ENCODE measurements at places on chromosomes 1 and 21.
A peak's percentile ranks its signal among the peaks of the same experiment; 100 is the strongest.

- DNase-seq: no peak
These were observed 3.9 kb downstream of the LAMB3 start for GRCh38 chr1:209648346-209648745.

GRCh38 chr1:65214340-65215027 is 66.5 kb downstream of the AK4 start:
- DNase-seq: no peak

- DNase-seq: no peak
These were observed 796.3 kb downstream of the LRRIQ3 start for GRCh38 chr1:73401666-73402065.

GRCh38 chr1:225595452-225595851 is 57.5 kb downstream of the ENAH start:
- DNase-seq: no peak

- no peak for DNase-seq
These were observed 2.5 kb downstream of the KRTAP10-4 start for GRCh38 chr21:44576025-44576420.

DNA sequence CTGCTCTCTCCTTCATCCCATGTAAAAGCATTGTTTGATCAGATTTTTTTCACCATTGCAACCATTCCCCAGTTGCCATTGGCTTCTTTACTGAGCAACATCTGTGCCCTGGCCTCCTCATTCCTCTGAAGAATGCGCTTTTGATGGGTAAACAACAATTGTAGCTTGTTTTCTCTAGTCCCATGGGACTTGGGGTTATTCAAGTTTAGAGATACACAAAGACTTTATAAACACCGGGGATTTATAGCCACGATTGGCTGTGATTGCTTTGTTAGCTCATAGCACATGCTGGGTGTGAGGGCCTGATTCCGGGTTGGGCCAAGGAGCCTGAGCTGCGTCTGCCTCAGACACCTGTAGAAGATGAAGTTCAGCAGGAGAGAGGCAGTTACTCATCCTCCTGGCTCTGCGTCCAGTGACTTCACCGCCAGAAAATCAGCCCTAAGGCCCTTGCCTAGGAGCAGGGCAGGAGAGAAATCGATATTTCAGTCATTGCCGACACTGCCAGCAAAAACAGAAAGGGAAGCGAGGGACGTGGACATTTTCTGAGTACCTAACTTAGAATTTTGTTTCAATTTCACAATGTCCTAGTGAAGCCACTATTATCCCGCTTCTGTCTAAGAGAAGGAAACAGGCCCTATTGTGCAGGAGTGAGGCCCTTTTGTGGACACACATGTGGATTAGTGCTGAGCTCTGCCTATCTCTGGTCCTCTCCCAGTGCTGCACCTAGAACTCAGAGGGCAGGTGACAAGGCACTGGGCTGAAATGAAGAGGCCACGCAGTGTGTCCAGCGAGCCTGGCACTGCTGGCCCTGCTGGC is 159.8 kb upstream of the USP24 start:
- no peak for DNase-seq

GRCh38 chr1:85495556-85495955 is 30.6 kb upstream of the DDAH1 start:
- no peak for DNase-seq

GRCh38 chr1:186967656-186968394 is 139.1 kb downstream of the PLA2G4A start:
- no peak for DNase-seq

GRCh38 chr1:35173909-35174540 is 18.9 kb downstream of the SFPQ start:
- no peak for DNase-seq

- no peak for DNase-seq
These were observed 135.1 kb upstream of the MAGI3 start for GRCh38 chr1:113255038-113255719.

- DNase-seq: no peak
These were observed 16.8 kb upstream of the POGZ start for GRCh38 chr1:151476083-151476482.

- no peak for DNase-seq
These were observed 4.7 kb downstream of the MAP1LC3C start for GRCh38 chr1:241994171-241994570.

DNA sequence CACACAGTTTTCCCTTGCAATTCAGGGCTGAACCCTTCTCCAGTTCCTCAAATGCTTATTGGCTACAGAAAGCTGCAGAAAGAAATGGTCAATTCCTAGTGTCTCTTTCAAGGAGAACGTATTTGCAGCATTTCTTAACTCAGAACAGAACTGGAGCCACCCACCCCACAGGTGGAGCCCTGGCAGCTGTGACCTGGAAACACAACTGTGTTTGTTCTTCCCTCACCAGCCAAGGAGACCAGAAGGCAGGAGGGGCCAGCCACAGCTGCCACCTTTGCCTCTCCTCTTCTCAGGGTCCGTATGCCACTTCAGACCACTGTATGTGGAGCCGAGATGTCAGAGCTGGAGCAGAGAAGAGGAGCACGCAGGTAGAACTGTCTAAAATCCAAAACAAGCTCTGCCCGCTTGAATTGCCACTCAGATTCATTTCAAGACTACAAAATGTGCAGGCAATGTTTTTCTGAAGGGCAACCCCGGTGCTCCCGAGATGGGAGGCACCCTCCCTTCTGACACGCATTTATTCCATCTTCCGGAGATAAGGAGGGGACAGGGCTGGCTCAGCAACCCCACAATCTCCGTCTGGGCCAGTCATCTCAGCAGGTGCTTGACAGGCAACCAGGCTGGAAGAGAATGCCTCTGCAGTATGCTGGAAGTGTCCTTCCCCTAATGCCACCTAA is 16.7 kb downstream of the CD247 start:
- no peak for DNase-seq

DNA sequence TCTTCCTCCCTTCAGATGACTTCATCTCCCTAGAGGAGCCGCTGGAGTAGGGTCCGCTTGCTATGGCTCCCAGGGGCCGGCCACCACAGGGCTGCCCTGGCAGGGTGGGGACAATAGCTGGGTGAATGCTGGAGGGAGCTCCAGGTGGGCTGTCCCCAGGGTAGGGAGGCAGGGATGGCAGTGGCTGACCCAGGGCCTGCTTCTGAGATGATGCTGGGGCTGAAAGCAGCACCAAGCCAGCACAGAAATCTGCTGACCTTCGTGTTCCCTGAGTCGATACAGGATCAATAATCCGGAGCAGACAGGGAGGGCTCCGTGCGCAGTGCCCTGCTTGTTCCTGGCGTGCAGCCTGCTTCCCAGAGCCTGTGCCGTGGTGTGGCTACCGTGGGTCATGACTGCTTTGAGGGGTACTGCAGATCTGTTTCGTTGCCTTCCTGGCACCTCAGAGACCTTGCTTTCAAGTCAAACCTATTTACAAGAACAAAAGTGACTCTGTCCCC is 34.0 kb downstream of the TFF3 start:
- DNase-seq: no peak

- DNase-seq: no peak
These were observed 152.7 kb downstream of the CASZ1 start for GRCh38 chr1:10643607-10644306.

GRCh38 chr1:50023292-50024159 is at the start of gene AGBL4:
AGBL4 (minus strand) TSS chr1:50023954.
- no peak for DNase-seq

- no peak for DNase-seq
These were observed 5.1 kb downstream of the NT5C1A start for GRCh38 chr1:39666772-39667171.

DNA sequence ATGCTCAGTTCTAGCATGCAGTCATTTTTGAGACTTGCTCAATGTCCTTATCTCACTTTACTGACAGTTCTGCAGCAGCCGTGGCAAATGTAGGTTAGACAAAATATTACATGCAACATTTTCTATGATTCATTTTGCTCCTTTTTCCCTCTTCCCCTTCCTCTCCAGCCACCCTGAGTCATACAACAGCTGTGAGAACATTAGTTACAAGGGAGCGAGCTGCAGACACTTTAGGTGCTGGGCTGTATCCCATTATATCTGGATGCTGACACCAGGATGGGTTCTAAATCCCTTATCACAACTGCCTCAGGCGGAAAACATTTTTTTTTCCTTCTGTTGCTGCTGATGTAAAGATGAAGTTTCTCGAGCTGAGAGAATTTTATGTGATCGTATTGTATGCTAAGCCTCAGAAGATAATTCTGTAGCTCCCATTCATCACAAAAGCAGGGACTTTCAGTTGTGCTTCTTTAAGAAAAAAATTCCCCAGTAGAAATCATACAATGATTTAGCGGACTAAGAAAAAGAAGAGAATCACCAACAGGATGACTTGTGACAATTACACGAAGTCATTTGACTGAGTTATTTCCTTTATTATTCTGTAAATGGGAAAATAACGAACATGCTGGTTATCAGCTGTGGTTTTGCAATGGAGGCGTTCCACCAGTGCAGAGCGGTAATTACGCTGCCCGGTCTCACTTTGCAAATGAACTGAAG is 345.0 kb downstream of the DISC1 start:
- DNase-seq: no peak

- no peak for DNase-seq
These were observed 242.4 kb upstream of the RAB4A start for GRCh38 chr1:229028544-229028943.

DNA sequence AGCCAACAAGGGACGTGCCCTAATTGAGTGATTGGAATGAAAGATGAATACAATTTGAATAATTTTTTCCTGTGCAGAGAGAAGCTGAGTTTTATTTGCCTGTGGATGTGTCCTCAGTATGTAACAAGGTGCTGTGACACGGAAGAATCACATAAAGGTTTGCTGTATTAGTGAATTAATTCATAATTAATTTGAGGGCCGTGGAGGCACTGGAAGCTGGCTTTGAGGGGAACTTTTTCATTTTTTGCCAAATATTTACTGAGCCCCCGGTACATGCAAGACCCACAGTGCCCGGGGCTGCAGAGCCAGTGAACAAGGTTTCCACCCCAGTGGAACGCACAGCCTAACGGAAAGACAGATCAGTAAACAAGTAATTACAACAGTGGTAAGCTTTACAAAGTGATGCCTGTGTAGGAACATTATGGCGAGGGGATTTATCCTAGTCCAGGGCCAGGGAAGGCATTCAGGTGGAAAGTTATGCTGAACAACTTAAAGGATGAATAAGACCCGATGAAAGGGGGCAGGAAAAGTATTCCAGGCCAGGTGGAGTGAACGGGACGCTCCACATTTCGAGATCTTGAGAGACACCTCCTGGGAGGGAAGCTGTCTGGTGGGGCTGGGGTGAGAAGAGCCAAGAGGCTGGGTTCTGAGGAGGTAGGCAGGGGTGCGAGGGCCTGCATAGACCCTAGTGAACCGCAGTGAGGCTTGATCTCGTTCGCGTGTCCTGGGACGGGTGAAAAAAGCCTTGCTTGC is 773 bp upstream of the RCC2 start:
- no peak for DNase-seq

DNA sequence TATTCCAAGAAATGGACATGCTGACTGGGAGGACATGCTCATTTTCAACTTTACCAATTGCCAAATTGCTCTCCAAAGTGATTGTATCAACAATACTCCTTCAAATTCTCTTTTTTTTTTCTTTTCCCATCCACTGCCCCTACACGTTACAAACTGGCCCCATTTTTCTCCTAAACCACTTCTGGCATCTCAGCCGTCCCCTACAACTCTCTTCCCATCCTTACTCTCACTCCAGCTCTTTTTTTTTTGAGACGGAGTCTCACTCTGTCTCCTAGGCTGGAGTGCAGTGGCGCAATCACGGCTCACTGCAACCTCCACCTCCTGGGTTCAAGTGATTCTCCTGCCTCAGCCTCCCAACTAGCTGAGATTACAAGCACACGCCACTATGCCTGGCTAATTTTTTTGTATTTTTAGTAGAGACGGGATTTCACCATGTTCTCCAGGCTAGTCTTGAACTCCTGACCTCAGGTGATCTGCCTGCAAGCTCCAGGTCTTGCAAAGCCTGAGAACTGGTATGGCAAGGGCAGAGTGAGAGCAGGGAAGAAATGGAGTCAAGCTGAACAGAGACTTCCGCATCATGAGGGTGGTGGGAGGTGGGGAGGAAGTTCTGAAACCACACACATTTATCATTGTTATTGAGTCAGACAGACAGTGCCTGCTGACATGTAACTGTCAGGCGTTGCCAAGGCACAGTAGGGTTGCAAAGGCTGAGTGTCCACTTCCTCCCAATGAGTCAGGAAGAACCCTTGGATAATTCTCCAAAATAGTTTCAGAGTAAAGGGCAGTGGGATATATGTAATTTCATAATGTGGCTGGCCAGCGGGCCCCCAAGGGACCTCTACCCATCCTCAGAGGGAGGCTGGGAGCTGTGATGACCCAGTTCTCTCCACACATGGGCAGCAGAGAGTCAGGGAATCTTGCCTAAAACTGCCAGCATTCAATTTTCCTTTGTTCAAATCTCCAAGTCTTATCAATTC is 17.4 kb downstream of the CELA3A start:
- DNase-seq: peak; percentile 60

DNA sequence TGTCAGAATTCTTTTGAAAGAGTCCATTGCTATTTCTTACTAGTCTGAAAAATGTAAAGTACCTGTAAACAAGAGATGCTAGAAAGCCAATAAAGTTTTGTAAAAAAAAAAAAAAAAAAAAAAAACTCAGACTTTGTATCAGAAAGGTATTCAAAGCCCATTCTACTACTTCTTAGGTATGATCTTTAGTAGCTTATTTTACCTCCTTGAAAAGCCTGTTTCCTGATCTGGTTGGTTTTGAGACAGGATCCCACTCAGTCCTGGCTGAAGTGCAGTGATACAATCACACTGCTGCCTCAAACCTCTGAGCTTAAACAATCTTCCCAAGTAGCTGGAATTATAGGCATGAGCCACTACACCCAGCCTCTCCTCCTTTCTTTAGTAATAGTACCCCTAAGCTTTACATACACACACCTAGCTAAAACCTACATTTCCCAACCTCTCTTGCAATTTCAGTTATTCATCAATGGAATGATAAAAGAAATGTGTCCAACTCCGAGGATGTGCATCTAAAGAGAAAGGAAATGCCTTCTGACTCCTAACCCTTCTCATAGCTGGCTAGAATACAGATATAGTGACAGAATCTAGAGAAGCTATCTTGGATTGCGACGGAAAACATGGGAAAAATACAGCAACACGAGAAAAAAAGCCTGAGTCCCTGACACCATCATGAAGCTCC is 30.6 kb downstream of the EPS15 start:
- DNase-seq: no peak

DNA sequence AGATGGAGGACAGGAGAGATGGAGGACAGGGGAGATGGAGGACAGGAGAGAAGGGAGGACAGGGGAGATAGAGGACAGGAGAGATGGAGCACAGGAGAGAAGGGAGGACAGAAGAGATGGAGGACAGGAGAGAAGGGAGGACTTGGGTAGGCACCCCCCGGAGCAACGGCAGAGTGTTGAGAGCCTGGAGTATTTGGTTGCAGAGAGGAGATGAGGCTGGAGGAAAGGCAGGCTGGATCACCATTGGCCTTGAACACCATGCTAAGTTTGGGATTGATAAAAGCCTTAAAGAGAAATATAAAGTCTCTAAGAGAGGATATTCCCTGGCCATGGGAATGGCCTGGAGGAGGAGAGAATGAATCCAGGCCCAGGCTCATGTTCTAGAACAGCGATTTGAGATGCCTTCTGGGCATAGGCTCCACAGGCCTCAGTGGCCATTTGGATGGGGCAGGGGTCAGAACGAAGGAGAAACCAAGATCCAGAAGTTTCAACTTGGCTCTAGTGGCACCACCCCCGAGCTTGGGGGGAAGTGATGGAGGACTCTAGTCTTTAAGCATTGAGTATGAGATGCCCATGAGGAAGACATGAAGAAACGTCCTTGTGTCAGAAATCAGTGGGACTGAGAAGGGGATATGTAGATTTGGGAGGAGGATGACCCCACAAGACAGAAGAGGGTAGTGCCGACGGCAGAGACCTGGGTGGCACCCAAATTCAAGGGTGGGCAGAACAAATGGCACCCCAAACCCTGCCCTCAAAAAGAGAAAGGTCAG is 47.9 kb upstream of the EDN2 start:
- DNase-seq: no peak
